COR-L47 (cell line): ENCODE measurements at places on chromosomes 6 and 20.

GRCh38 chr20:36836591-36837269 is 39.2 kb upstream of the TLDC2 start:
- peak; percentile 57 for DNase-seq

- DNase-seq, result no peak
These were observed 47.1 kb downstream of the MCUR1 start for GRCh38 chr6:13767121-13767808.

DNA sequence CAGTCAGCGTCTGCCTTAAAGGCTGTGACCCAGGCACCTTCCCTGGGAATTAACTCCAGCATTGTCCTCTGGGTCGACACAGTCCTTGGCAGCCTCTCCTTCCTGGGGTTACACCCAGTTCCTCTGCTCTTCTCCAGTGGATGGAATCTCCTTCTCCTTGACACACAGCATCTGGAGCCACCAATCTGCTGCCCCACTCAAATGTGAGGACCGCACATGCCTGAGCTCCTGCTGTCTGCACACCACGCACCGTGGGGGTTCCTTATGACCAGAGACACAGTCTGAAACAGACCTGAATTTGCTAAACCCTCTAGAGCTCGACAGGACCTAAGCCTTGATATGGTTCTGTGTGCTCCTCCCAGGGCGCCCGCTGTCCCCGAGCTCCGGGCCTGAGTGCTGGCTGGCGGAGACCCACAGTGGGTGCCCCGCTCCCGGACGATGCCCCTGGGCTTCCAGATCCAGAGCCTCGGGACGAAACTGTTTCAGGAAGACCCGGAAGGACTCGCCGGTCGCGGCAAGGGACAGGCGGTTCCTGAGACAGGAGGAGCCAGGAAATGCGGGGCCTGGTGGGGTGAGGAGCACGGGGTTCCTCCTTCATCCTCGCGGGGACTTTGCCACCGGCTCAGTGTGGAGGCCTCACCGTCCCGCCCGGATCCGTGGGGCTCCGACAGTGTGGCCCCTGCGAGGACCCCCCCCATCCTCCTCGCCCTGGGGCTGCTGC is 2.5 kb upstream of the RAET1G start:
- DNase-seq, result no peak

- no peak for DNase-seq
These were observed 417.8 kb upstream of the MANEA start for GRCh38 chr6:95159557-95159956.

- DNase-seq, result no peak
These were observed 65.1 kb downstream of the CNKSR3 start for GRCh38 chr6:154445417-154445816.

DNA sequence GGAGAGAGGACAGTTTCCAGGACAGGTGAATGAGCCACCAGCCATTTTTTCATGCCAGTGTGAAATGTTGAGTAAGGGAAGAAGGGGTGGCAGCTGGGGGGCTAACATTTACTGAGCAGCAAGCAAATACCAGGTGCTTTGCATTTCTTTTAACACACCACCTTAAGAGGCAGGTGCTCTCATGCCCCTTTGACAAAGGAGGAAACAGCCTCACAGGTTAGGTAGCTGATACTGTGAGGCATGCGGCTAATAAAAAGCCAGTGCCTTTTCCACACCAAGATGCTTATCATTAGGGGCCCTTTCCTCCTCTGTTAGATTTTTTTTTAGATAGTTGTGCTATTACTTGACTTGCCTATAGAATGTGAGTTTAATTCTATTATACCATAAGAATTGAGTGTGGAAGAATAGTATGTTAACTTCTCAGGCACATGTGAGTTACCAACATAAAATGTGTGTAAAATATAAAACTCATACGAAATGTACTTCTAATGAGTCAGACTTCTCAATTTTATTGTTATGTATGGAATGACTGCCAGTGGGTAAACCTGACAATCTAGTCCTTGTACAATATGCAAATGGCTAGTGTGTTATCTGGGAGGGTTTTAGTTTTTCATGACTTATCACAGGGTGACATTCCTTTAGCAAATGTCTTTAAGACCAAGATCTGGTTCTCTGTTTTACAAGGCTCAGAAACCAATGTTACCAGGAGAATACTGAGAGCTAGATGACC is 260.0 kb downstream of the TMEM242 start:
- DNase-seq, result no peak

GRCh38 chr6:134442073-134442472 is 124.2 kb upstream of the SGK1 start:
- no peak for DNase-seq

- peak; percentile 30 for DNase-seq
These were observed 154.1 kb upstream of the MMS22L start for GRCh38 chr6:97437087-97437486.

- DNase-seq, result no peak
These were observed 120.2 kb upstream of the LOC128125822 start for GRCh38 chr6:63452125-63452524.

- DNase-seq, result no peak
These were observed 45.4 kb downstream of the ROS1 start for GRCh38 chr6:117380298-117380697.

- no peak for DNase-seq
These were observed 60.4 kb upstream of the FOXQ1 start for GRCh38 chr6:1251198-1252155.
